ENCODE measurements at places on chromosomes 4 and X. TPM values are rescaled to one million over a fixed set of nuclear protein-coding genes. Genes with fewer than 3 reads are reported as not detected.
A peak's percentile ranks its signal among the peaks of the same experiment; 100 is the strongest.

DNA sequence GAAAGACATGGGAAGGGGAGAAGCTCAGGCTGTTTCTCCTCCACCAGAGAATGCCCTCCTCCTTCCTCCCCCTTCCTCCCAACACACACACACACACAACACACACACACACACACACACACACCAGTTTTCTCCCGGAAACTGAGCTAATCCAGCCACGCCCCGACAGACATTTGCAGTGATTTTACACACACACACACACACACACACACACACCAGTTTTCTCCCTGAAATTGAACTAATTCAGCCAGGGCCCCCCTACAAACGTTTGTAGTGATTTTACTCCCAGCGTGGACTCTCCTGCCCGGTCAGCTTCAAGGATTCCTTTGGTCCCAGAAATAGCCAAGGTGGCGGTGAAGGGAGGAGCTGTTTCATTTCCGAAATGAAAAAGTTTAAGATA is 32.9 kb upstream of the STX18 start:
- H3K4me3 ChIP-seq: peak overlapping the region; percentile 63
- H3K4me1 ChIP-seq: peaks cover 10% of the 10 kb centered on the region
- H3K36me3 ChIP-seq: peaks cover 7% of the 10 kb centered on the region
- DNase-seq: no peak

- H3K27ac ChIP-seq: no peak overlapping the region
- DNase-seq: no peak
- H3K4me1 ChIP-seq: no peaks in the 10 kb centered on the region
- H3K27me3 ChIP-seq: no peaks in the 10 kb centered on the region
These were observed 242.7 kb upstream of the WDFY3 start for GRCh38 chr4:85209161-85209560.

Gene UCHL1
- total RNA-seq: 0.85 TPM

- H3K4me3 ChIP-seq: no peak overlapping the region
- DNase-seq: no peak
- H3K4me1 ChIP-seq: peaks cover 12% of the 10 kb centered on the region
- peaks cover 6% of the 10 kb centered on the region for H3K27me3 ChIP-seq
- H3K27ac ChIP-seq: no peak overlapping the region
- H3K36me3 ChIP-seq: no peaks in the 10 kb centered on the region
These were observed 86.8 kb upstream of the ETNPPL start for GRCh38 chr4:108849611-108850168.

GRCh38 chrX:110987292-110987691 is 108.7 kb upstream of the PAK3 start:
- DNase-seq: no peak
- H3K4me3 ChIP-seq: no peak overlapping the region
- H3K27me3 ChIP-seq: peaks cover 12% of the 10 kb centered on the region
- H3K36me3 ChIP-seq: no peaks in the 10 kb centered on the region
- no peaks in the 10 kb centered on the region for H3K4me1 ChIP-seq

Gene TEX13D
- not detected for total RNA-seq

- no peak overlapping the region for H3K27ac ChIP-seq
- H3K4me1 ChIP-seq: no peaks in the 10 kb centered on the region
- no peaks in the 10 kb centered on the region for H3K27me3 ChIP-seq
- H3K36me3 ChIP-seq: no peaks in the 10 kb centered on the region
- H3K4me3 ChIP-seq: no peak overlapping the region
These were observed 654.0 kb upstream of the ATOH1 start for GRCh38 chr4:93174598-93174997.

DNA sequence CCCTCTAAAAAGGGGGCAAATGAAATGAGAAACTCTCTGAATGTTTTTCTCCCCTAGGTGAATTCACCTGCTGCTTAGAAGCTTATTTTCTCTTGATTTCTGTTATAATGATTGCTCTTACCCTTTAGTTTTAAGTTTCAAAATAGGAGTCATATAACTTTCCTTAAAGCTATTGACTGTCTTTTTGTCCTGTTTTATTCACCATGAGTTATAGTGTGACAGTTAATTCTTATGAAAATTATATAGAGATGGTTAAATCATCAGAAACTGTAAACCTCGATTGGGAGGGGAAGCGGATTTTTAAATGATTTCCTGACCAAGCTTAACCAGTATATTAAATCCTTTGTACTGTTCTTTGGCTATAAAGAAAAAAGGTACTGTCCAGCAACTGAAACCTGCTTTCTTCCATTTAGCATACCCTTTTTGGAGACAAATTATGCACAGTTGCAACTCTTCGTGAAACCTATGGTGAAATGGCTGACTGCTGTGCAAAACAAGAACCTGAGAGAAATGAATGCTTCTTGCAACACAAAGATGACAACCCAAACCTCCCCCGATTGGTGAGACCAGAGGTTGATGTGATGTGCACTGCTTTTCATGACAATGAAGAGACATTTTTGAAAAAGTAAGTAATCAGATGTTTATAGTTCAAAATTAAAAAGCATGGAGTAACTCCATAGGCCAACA is 4.2 kb downstream of the ALB start:
- no peak for DNase-seq
- H3K4me1 ChIP-seq: no peaks in the 10 kb centered on the region
- no peak overlapping the region for H3K27ac ChIP-seq
- H3K4me3 ChIP-seq: no peak overlapping the region
- H3K36me3 ChIP-seq: no peaks in the 10 kb centered on the region
- peaks cover 9% of the 10 kb centered on the region for H3K27me3 ChIP-seq

Gene ADH6
- total RNA-seq: not detected

DNA sequence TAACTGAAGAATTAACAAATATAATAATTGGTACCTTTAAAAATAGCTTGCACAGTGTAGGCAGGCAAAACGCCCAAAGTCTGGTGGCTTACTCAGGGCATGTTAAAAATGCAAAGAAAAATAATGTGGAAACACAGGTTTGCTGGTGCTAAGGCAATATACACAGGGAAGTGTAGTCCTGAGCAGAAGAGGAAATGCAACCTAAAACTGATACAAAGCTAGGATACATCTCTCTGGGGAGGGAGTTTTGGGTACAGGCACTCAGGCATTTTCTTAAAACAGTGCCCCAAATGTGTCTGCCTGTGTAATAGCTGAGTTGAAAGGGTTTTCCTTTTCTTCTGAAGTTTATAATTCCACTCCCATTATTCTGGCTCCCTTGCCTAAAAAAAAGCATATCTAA is 47.4 kb downstream of the TMPRSS11E start:
- no peak for DNase-seq
- H3K4me1 ChIP-seq: peaks cover 4% of the 10 kb centered on the region
- no peaks in the 10 kb centered on the region for H3K36me3 ChIP-seq
- H3K27ac ChIP-seq: no peak overlapping the region
- no peak overlapping the region for H3K4me3 ChIP-seq

DNA sequence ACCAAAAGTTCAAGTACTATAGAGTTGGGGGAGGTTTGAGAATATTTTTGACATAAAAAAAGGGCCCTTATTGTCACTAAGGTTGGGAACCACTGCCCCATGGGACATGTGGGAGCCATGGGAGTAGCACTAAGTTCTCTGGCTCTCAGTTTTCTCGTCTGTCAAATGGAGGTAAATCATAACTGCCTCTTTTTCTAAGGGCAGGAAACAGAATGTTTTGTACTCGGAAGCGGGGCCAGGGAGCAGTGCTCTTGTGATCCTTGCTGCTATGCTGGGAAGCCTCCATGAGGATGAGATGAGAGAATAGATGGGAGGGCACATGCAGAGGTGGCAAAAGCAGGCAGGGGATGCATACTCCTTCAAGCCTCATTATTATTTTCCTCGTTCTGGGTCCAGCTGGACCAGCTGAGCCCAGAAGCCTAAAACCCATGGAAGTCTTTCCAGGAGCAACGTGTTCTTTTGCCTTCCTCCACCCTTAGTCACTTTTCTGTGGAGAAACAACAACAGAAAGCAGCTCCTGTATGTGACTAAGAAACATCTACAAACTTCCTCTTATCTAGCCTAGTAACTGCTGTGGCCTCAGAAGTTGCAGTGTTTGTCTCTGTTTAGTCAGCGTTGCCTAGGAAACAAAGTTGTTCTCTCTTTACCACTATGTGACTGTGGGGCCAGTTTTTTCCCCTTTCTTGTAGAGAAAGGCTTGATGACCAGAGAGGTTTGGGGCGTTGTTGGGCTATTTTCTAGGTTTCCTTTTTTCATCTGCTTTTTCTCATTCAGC is 64.8 kb downstream of the TSC22D3 start:
- H3K4me1 ChIP-seq: peaks cover 49% of the 10 kb centered on the region
- peak overlapping the region; percentile 95 for H3K27ac ChIP-seq
- H3K27me3 ChIP-seq: no peaks in the 10 kb centered on the region
- H3K4me3 ChIP-seq: peak overlapping the region; percentile 33

Gene DCAF12L2
- not detected for total RNA-seq

- peak overlapping the region; percentile 83 for H3K4me3 ChIP-seq
- H3K36me3 ChIP-seq: peaks cover 15% of the 10 kb centered on the region
- H3K27ac ChIP-seq: peak overlapping the region; percentile 98
- peaks cover 18% of the 10 kb centered on the region for H3K4me1 ChIP-seq
These were observed 36.9 kb downstream of the NLGN3 start for GRCh38 chrX:71181558-71181909.

GRCh38 chr4:138259824-138260223 is 17.7 kb upstream of the SLC7A11 start:
- no peaks in the 10 kb centered on the region for H3K36me3 ChIP-seq
- no peak overlapping the region for H3K27ac ChIP-seq
- H3K4me3 ChIP-seq: no peak overlapping the region

Gene SOWAHD
- total RNA-seq: 2.1 TPM

Gene RASSF6
- not detected for total RNA-seq
